ENCODE measurements at places on chromosomes 16 and 17. TPM values are rescaled to one million over a fixed set of nuclear protein-coding genes. Genes with fewer than 3 reads are reported as not detected.

DNA sequence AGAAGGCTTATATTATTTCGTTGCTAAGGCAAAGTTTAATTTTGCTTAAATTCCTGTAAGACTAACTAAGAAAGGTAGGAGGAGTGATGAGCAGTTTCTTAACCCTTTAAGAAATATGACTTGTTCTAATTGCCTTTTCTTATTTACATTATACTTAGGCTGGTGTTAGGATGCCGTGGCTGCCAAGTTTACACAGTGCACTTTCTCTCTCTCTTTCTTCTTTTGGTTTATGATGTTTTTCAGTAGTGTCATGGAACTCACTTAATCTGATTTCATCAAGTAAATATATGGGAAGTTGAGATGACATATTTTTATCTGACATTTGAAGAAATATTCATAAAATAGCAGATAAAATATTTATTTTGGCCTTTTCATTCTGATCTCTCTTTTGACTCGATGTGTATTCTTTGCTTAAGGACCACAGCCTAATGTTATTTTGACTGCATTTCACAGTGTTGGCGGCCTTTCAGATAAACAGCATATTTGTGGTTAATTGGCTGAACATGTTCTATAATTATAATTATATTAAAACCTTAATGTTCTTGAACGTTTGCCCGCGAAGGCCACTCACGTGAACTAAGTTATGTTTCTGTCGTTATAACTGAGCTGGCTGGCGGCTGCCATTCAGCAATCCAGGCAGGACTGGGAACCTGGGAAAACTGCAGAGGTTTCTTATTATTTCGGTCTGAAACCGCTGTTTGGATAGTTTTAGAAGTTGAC is 191.6 kb downstream of the WWOX start:
- DNase-seq, result no peak

DNA sequence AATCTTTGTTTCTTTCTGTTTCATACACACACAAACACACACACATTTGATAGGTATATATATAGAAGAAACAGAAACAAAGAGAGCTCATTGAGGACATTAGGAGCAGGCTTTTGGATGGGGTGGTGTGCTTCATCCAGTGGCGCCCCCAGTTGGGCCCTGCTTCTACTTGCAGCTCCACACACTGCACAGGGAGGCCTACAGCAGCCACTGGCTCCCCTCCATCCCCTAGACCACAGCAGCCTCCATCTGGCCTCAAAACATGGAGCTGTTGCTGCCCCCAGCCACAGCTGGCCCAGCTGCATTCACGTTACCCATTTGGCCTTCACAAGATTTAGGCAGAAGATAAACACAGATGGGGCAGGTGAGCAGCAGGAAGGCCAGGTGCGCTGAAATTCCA is 33.1 kb upstream of the NF1 start:
- DNase-seq, result no peak

Gene C16orf89
- total RNA-seq, result 8.9 TPM

Gene WNT3
- total RNA-seq, result 0.89 TPM

DNA sequence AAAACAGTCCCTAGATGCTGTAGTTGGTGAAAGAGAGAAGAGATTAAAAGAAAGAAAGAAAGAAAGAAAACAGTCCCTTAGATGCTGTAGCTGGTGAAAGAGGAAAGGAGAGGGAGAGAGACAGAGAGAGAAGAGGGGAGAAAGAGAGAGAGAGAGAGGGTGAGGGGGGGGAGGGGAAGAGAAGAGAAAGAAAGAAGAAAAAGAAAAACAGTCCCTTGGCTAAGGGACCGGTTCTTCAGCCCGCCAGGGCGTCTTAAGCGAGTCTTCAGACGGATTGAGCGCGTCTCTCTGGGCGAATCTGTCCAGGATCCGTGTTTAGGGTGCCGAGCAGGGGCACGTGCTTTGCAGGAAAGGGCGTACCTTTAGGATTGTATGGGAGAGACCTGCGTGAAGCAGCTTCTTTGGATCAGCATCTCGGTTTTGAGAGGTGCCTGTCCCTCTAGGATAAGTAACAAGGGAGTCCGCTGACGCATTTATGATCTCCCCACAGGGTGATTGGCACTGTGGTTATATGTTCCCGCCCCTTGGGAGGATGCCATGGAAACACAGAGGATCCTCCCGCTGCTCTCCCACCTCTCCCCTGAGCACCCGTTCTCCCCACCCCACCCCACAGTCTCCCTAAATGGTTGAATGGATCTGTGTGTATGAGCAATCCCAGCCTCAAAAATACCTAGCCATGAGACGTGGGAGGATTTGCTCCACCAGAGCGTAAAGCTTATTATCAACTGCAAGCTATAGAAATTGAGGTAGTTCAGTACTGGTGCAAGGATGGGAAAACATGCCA is 16.7 kb downstream of the GNGT2 start:
- DNase-seq, result no peak

DNA sequence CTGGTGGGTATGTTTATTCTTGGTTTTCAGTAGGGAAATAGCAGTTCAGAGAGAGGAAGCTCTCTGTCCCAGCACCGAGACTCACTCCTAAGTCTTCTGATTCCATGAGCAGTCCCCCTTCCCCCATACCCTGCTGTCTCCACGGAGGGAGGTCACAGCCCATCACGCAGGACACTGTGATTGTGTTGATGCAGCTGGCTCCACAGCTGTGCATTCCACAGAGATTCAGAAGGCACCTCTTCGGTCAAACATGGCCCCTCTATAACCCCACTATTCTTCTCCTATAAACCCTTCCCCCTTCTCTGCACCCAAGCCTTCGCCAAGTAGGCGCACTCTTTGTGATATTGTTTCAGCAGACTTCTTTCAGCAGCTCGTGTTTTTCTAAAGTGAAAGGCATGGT is 104.3 kb upstream of the HLF start:
- no peak for DNase-seq

- no peak for DNase-seq
These were observed 163.4 kb downstream of the ZFHX3 start for GRCh38 chr16:72884573-72884972.

- no peak for DNase-seq
These were observed 42.0 kb upstream of the MMD start for GRCh38 chr17:55463600-55463999.

DNA sequence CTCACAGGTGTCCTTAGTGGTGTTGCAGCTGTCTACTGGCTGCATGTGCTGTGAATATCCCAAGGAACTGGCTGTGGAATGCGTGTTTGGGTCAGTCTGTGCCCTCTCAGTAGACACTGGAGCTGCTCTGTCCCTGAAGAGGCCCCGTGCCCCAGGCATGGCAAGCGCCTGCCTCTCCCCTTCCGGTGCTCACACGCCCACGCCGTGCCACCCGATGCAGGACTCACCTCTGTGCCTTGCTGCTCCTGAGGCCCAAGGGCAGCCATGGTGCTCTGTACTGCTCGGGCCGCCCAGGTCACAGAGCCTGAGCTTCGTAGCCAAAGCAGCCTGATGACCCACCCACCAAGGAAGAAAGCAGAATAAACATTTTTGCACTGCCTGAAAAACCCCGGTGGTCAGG is 10.0 kb downstream of the RGS11 start:
- no peak for DNase-seq

Gene SYT17
- total RNA-seq, result 0.81 TPM

DNA sequence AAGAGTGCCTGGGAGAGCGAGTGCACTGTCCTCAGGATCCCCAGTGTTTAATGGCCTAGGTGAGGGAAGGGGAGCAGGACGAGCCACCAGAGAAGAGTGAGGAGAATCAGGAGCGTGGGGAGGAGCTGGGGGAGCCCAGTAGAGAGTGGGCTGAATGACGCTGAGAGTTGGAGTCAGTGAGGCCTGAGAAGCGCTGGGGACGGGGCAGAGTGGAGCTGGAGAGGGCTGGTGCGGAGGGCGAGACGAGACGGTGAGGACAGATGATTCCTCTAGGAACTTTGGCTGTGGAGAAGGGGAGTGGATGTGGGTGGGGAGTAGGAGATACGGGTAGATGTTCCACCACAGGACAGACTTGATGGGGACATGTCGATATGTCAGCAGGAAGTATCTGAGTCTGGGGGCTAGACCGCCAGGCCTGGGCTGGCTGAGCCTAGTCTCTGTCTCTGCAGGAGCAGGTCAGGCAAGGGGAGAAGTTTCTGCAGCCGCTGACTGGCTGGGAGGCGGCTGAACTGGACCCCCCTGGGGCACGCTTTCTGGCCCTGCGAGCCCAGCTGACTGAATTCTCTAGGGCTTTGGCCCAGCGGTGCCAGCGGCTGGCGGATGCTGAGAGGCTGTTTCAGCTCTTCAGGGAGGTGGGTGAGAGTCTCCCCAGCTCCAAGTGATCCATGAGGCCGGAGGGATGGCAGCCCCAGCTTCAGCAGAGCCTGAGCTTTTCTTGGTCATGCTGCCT is 4.7 kb downstream of the PLEKHG4 start:
- DNase-seq, result no peak

DNA sequence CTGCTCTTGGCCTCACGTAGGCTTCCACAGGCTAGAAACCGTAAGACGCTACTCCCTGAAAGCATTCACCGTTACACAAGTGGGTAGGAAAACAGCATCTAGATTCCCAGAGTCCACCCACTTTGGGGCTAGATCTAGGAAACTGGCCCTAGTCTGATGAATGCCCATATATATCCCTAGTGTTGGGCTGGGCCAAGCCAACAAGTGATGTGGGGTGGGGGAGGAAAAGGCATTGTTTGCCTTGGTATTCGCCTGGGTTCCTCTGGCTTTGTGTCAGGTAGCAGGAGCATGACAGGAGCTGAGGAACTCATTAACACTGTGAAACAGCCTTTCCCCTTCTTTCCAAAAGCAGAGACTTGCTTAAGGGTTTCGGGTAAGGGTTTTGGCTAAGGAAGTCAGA is 112.4 kb downstream of the SMG6 start:
- DNase-seq, result no peak
